HS-27A (cell line): ENCODE measurements at places on chromosomes 3 and 15.

- DNase-seq = no peak
These were observed 590.8 kb downstream of the FOXP1 start for GRCh38 chr3:70992562-70993204.

- no peak for DNase-seq
These were observed at the start of gene DIS3L for GRCh38 chr15:66293419-66294156. DIS3L (plus strand) TSS chr15:66293568; CDS start chr15:66293597, 29 bp downstream.

- no peak for DNase-seq
These were observed 97.1 kb upstream of the NR2E3 start for GRCh38 chr15:71713191-71713809.

DNA sequence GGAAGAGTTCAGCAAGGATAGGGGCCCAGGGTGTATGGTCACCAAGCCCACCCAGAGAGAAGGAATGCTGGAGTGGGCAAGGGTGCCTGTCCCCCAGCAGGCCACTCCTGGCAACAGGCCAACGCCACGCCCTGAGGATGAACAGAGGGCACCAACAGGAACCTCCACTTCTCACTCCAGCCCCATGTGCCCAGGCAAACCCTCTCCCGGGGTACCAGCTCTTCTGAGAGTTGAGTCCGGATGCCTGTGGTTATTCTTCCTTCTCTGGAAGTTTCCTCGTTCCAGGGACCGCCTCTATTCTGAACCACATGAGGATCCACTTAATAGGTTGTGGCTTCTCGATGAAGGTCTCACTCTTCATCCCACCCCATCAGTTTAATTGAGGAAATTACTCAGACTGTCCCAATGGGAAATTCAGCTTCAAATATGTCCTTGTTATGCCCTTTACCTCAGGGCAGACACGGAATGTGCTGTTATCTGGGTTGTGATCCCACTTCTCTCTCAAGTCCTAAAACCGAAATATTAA is 114.3 kb downstream of the LIPC start:
- no peak for DNase-seq

GRCh38 chr3:69490971-69491370 is 105.1 kb upstream of the FRMD4B start:
- DNase-seq = no peak

- DNase-seq = no peak
These were observed 322.8 kb downstream of the EDEM1 start for GRCh38 chr3:5510300-5510699.

- no peak for DNase-seq
These were observed 22.3 kb downstream of the VPS39 start for GRCh38 chr15:42185801-42186200.

- DNase-seq = no peak
These were observed 379.2 kb downstream of the VPS13C start for GRCh38 chr15:61681038-61681418.

- DNase-seq = no peak
These were observed 38.6 kb downstream of the UMPS start for GRCh38 chr3:124768812-124769211.

DNA sequence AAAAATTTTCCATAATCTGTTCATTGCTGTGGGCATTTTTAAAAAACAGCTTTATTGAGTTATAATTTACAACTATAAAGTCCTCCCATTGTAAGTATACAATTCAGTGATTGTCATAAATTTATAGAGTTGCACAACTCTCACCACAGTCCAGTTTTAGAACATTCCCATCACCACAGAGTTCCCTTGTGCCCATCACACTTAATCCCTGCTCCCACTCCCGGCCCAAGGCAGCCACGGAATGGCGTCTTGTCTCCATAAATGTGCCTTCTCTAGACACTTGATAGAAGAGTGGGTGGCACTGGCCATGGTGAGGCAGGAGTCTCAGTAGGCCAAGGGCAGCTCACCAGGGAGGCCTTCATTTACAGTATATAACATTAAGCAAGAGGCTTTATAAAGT is 6.3 kb downstream of the TSEN2 start:
- no peak for DNase-seq
